ENCODE measurements at places on chromosomes 7 and 10.

DNA sequence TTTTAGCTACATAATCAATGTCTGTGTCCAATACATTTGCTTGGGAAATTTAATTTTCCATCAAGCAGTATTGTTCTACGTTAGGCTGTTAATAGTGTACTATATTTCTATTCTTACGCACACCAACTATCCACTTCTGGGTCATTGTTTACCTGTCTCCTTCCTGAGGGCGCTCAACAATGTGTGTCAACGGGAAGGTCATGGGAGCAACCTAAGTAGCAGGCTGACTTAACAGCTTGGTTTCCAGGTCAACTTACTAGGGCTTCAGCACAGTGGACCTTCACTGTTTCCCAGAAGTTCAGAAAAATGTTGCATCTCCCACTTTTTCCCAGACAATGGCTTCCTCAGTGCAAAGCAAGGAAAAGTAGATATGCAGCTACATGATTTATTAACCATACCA lies 13.7 kb downstream of the THSD7A start:
- DNase-seq = no peak

DNA sequence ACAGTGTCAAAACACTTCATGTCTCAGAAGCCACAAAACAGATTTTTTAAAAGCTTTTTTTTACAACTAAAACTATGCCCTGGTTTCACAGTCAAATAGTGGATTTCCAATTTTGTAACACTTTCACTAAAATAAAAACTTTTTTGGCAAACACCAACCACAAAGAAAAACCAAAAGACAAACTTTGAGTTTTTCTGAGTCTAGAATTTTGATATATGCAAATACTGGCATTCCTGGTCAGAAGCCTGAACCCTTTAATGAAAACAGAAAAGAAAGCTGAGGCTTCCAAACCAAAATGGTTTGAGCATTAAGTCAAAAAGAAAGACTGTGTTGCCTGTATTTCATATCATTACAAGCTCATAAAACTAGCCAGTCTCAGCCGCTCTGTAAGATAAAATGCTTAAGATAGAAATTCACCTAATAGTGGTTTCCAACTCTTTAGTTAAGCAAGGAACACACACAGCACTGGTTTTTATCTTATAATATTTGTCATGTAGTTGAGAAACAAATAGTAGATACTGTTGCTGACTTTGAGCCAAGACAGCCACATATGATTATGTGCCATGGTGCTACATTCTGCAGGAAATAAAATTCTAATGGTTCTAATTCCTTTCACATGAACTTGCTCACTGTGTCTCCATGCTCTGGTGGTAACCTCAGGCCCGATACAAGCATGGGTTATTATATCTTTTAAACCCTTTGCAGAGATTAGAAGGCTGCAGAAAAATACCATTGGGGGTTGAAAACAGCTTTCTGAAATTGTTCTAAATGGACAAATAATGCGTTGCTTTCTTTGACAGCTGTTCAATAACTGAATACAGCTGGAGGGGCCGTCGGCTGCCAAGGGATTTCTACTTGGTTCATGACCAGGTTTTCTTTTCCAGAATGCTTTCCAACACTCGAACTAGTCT lies 49.4 kb downstream of the FAM171A1 start:
- no peak for DNase-seq

DNA sequence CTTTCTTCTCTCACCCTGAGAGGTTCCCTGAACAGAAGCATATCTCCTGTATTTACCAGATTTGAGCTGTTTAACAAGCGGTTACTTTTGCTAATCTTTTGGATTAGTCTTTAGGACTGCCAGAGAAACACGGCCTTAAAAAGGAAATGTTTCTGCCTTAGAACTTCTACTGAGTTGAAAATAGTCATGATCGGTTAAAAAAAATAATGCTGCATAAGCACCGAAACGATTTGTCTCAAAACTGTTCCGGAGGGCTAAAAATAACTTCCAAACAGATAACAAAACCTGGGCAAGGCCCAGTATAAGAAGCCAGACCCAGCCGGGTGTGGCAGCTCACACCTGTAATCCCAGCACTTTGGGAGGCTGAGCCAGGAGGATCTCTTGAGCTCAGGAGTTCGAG lies 43.3 kb upstream of the CYTH3 start:
- no peak for DNase-seq

DNA sequence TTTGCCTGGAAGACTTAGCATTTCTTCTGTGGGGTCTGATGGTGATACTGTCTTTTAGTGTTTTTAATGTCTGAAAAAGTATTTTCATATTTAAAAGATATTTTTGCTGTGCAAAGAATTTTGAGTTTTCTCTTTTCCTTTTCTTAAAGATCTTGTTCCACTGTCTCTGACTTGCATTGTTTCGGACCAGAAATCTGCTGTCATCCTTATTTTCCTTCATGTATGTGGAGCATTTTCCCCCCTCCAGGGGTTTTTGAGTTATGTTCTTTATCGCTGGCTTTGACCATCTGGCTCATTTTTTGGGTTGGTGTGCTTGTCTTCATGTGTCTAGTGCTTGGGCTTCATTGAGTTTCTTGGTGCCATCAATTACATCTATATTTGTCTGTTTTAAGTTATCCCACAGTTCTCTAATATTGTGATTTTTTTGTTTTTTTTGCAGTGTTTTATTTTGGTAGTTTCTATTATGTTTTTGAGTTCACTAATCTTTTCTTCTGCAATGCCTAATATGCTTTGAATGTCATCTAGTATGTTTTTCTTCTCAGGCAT lies 119.9 kb downstream of the MGMT start:
- DNase-seq = no peak

DNA sequence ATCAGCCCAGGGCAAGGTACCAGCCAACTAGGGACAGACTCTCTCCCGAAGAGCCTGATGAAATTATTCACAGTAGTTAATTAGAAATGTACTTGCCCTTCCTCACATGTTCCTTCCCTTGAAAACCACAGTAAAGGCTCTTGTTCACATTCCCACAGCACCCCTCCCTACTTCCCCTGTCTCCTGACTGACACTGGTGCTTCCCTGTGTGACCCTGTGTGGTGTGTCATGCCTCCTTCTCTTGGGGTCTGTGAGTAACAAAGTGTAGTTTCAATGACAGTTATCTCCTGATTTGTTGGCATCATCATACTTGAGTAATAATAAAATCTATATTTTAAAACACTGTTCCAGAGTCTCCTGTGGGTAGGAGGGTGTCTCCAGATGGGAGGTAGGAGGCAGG lies 209.7 kb downstream of the ABCA13 start:
- DNase-seq = no peak

GRCh38 chr10:123203393-123204126 lies 49.4 kb downstream of the BUB3 start:
- no peak for DNase-seq

GRCh38 chr7:74013539-74014272 lies 14.3 kb upstream of the ELN start:
- no peak for DNase-seq

DNA sequence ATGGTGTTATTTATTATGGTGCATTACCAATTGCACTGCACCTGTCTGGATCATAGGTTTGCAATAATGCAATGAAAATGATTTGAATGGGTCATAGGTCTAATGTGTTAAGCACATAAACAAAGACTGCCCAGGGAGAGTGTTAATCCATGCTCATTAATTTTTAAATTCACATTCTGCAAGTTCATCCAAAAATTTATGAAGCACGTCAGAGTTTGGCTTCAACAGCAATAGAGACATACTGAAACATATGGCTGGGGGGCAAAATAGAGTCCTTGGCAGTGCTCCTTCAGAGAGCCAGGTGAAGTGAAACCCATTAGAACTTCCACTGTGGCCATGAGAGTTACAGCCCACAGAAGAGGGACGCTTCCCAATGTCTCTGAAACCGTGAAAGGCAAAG lies 441.1 kb downstream of the POM121L12 start:
- DNase-seq = no peak

DNA sequence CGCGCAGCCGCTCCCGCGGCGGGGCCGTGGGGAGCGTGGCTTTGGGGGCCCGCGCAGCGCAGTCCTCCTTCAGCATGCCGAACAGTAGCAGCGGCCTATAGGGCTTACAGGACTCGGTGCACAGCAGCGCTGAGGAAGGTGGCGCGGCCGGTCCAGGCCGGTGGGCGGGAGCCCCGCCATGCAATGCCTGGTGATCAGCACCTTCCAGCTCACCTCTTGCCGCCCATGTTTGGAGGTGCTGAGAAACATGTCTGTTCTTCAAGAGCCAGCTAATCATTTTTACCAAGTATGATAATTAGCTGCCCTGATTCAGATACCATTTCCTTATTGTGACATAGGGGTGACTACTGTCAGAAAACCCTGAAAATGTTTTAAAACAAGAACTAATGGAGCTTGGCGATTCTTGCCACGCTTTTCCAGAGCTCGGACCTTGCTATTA lies 33.5 kb upstream of the SFTPD start:
- DNase-seq = no peak

Measured in stimulated activated CD8-positive, alpha-beta memory T cell treated with anti-CD3 and anti-CD28 coated beads, Interleukin-4, amount 100 ng/mL, for 24 hours (primary cell).